ENCODE measurements at places on chromosomes 16 and 17. TPM values are rescaled to one million over a fixed set of nuclear protein-coding genes. Genes with fewer than 3 reads are reported as not detected.

- DNase-seq = no peak
Observed at GRCh38 chr17:53150101-53150698, 672.5 kb upstream of the KIF2B start.

DNA sequence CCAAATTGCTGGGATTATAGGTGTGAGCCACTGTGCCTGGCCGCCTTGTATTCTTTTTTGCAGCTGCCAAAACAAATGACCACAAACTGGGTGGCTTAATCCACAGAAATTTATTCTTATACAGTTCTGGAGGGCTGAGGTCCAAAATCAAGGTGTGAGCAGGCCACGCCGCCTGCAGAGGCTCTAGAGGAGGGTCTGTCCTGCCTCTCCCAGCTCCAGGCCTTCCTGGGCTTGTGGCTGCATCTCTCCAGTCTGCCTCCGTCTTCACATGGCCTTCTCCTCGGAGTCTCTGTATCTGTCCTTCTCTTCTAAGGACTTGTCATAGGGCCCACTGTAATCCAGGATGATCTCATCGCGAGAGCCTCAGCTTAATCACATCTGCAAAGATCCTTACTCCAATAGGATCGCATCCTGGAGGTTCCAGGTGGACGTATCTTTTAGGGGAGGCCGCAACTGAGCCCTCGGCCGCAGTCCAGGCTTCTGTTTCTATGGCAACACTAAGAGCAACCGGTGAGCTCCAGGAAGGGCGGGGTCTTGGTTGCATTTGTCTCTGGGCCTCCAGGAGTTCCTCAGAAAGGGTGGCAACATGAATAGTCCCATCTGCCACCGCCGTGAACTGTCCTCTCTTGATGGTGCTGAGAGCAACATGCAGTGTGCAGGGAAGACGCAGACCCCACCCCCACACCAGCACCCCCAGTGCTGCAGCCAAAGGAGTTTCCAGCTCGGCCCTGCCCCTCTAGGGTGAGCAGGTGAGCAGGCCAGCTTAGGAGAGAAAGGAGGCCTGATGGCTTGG is 29.5 kb upstream of the CREBBP start:
- DNase-seq = no peak

DNA sequence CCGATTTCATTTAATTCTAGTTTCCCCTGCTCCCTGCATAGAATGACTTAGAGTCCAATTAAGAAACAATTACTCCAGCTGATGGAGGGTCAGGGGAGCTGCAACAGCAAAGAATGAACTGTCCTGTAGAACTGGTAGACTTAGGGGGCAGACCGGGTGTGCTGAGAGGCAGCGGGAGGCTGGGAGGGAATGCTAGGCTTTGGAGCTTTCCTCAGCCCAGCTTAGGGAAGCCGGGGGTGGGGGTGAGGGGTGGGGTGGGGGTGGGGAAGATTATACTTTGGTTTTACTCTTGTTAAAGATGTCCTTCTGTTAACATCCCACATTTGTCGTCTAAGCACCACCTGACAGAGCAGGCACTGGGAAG is 458.6 kb upstream of the ASIC2 start:
- DNase-seq = no peak

DNA sequence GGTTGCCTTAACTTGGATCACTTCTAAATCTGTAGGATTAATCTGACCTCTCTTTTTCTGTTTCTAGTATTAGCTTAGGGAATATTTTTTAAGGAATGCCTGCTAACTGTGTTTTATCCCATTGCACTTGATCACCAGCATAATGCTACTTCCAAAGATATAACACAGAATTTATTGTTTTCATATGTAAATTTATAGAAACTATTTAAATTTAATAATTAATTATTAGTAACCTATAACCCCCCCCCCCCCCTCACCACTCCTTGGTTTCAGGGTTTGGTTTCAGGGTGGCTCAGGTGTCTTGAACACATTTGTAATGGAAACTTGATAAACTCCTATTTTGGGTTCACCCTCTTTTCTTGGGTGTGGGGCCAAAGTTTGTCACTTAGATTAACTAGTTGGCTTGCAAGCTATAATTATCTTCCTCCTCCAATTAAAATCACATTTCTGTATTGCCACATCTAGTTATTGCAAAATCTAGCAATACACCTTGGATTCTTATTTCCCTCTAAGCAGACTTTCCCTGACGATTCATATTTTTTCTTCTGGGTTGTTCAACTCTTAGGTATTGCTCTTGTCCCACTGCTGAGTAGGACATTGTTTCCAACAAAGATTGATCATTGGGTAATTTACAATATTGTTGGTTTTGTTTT is 18.3 kb downstream of the KRT12 start:
- no peak for DNase-seq

GRCh38 chr17:81646869-81647600 is 9.3 kb downstream of the PDE6G start:
- no peak for DNase-seq

- DNase-seq = no peak
Observed at GRCh38 chr17:71302721-71303549, 817.9 kb upstream of the SOX9 start.

DNA sequence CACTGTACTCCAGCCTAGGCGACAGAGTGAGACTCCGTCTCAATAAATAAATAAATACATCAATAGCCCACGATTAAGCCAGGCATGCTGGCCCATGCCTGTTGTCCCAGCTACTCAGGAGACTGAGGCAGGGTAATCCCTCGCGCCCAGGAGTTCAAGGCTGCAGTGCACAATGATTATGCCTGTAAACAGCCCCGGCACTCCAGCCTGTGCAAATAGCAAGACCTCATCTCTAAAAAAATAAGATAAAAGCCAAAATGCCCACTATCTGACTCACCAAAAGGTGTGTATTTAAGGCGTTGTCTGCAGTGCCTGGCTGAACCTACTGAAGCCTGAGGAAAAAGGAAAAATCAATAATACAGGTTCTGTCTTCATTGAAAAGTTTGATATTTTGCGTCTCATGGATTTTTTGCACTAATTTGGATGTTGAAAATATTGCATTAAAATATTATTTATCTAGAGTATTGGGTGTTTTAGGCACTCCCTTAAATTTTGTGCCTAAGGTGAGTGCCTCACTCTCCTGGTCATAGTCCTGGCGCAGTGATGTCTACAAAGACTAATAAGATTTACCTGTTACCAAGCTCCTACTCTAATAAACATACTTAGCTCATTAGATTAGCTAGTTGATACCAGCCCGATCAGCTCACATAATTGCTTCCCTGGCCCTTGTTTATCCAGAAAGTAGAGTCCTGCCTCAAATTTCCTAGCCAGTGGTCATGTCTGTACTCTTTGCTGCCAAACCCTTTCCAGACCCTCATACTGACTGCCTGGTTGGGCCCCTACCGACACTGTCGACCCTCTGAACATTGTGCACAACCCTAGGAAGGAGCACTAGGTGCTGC is 24.7 kb upstream of the TOB1 start:
- DNase-seq = peak; percentile 6

- no peak for DNase-seq
Observed at GRCh38 chr16:6081320-6081976, 983.9 kb upstream of the EEF2KMT start.

DNA sequence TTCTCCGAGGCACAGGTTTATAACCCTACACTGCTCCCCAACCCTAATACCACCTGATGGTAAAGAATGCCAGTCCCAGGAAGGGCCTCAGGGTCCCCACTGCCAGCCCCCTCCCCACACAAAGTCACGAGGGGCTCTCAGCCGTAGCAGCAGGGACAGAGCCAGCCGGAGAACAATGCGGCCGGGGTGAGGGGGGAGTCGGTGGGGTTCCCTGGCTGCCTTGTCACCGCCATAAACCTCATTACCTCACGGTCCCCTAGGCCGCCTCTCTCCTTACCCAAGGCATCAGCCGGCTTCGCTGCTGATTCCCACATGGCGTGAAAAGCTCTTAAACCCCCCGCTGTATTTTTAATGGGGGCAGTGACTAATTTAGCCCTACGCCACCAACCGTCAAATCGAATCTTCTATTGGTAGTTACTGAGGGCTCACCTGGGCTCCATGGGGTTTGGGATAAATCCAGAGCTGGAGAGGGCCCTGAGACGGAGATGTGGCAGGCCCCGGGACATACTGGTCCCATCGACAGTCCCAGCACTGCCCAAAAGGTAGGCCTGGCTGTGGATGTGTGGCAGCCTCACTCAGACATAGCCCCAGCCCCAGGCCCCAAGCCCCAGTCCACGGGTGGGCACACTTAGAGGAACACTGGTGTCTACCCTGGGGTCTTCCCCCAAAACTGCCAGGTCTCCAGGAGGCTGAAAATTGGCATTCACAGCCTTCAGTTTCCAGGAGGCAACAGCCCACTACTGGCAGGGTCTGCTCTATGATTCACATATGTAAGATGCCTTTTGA is 115.3 kb downstream of the C16orf78 start:
- DNase-seq = no peak

DNA sequence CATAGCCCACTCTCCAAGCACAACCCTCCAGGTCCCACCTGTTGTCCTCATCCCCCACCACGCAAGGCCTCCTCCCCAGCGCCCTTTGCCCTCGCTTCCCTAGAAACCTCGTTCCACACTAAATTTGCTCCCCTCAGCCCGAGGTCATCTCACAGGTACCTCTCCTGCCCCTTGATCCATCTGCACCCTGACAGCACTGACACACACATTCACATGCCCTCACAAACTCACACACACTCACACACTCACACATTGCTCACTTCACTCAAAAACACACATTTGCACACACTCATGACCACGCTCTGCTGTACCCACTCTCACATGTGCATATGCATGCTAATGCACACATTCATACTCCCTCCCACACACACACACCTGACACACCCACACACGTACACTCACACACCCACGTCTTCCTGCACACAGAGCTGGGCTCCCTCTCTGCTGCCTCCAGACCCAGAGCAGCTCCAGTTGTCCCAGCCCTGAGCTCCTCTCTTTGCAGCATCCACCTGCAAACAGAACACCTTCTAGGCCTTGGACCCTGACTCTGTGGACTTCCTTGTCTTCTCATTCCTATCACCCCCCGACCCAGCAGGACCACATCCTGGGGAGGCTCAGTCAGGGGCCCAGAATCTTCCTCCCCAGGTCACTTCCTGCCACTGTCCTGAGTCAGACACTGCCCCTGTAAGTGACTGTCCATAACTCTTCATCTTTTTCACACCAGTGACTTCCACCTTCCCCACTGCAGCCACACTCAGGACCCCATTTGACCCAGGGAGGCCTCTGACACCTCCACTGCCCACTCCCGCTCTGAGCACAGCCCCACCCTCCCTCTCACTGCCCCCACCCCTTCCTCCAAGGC is 4.9 kb downstream of the ASGR2 start:
- DNase-seq = no peak

DNA sequence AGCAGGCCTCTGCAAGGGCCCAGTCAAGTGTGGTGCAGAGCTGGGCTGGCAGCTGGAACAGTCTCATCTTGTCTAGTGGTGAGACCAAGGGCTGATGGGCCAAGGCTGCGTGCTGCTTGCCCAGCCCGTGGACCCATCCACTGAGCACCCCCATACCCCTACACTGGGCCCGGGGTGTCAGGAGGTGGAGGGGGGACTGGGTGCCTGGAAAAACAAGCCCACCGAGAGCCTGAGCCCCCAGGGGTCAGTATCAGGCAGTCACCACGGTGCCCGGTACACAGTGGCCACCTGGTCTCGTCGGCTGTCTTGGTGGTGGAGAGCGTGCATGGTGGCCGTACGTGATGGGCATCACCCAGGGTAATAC is 238.3 kb downstream of the SEC14L1 start:
- no peak for DNase-seq

GRCh38 chr17:27539152-27539551 is 82.9 kb downstream of the KSR1 start:
- no peak for DNase-seq

DNA sequence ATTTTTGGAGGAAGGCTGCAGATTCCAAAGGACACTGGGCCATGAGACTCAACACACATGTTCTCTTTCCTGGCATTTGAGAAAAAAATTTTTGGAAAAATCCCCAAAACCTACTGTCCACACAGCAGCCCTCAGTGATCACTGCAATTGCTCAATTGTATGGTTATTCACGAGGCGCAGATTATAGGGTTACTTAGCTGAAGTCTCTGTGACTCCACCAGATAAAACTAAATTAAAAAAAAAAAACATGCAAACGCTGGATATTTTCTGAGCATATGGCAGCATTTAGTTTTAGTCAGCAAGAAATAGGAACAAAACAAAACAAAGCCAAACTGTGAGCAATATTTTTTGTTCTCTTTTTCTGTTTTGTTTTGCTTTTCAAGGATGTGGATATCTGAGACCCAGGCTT is 83.8 kb upstream of the FAM20A start:
- DNase-seq = no peak

DNA sequence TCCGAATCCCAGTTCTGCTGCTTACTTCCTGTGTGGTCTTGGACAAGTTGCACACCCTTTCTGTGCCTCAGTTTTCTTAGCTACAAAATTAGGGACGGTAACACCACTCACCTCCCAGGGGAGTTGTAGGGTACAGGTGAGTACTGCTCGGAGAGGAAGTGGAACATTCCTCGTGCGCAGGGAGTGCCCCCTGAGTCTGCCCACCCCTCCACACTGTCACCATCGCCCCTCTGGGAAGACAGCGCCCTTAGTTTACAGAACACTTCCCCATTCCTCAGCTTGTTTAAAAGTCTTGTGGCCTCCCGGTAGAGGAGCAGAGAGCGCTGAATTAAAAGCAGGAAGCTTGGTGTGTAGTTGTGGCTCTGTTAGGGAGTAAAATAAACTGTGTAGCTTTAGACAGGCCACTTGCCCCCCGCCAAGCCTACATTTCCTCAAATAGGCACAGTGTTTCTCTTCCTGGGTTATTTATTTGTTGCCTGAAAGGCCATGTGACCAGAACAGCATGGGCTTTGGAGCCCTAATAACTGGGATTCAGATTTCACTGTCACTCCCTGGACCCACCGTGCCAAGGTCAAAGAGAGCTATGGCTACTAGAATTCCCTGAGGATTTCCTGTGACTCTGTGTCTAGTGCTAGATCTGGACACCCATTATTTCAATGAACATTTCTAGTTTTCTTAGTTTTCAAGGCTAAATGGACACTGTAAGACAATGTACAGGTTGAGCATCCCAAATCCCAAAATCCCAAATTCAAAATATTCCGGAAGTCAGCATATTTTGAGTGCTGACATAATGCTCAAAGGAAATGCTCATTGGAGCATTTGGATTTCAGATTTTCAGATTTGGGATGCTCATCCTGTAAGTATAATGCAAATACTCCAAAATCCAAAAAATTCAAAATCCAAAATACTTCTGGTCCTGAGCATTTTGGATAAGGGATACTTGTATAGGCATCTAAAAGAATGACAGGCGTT is 372.5 kb downstream of the SNX29 start:
- no peak for DNase-seq

- peak; percentile 78 for DNase-seq
Observed at GRCh38 chr17:50269477-50270434, 4.5 kb upstream of the TMEM92 start.

The GLTPD2 gene
- total RNA-seq = not detected

The MYH10 gene
- 31.5 TPM for total RNA-seq

The IGSF6 gene
- total RNA-seq = 2.5 TPM

The TMEM238L gene
- total RNA-seq = not detected

The PRSS36 gene
- total RNA-seq = 2.2 TPM

The NPIPB9 gene
- 0.19 TPM for total RNA-seq

The CCL16 gene
- not detected for total RNA-seq

The C16orf82 gene
- not detected for total RNA-seq

Data from Right ventricle myocardium superior (tissue), 1 donor.